Urinary bladder (tissue), 4 donors: ENCODE measurements at places on chromosomes 3 and 15. TPM values are rescaled to one million over a fixed set of nuclear protein-coding genes. Genes with fewer than 3 reads are reported as not detected.

Gene CCDC54
- not detected for total RNA-seq

Gene IGSF10
- 23.2 TPM for total RNA-seq

Gene GPR87
- 5.0 TPM for total RNA-seq

Gene GOLGA8N
- 22.3 TPM for total RNA-seq

Gene SCN11A
- 11.8 TPM for total RNA-seq

Gene CXCR6
- total RNA-seq, result 0.63 TPM

Gene PAQR9
- not detected for total RNA-seq

- no peak for DNase-seq
Observed at GRCh38 chr15:94287794-94288246, 56.5 kb downstream of the MCTP2 start.

GRCh38 chr15:74784426-74785193, 2.7 kb downstream of the CSK start:
- DNase-seq, result no peak

DNA sequence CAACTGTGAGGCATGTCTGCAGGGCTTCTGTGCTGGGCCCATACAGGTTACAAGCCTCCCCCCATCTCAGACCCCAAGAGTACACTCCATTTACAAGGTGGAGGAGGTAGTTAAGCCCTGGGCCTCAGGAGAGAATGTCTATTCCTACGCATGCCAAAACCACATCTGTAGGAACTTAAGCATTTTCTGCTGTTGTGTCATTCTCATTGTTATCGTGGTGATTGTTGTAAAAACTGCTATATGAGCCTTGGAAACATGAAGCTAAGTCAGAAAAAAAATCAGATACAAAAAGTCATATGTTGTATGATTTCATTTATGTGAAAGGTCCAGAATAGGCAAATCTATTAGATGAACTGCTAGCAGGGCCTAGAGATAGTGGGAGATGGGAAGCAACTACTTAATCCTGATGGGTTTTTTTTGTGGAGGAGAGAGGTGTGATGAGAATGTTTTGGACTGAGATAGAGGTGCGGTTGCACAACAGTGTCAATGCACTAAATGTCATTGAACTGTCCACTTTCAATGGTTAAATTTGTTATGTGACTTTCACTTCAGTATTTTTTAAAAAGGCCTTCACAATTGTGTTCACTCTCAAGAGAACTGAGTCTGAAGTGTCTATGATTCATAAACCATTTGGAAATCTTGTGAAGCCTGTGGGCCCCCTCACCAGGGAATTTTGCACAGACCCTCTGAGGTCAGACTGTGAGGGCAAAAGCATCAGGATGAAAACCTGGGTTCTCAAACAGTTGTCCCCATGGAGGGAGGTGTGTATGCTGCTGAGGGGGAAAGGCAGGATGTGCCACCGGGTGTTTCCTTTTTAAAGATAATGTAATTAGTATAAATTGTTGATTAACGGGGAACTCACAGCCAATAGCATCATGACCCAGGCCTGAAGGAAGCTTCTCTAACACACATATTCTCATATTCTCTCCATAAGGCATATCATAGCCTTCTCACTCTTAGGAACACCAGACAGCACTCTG, 3.2 kb downstream of the RTP3 start:
- DNase-seq, result peak; percentile 25

DNA sequence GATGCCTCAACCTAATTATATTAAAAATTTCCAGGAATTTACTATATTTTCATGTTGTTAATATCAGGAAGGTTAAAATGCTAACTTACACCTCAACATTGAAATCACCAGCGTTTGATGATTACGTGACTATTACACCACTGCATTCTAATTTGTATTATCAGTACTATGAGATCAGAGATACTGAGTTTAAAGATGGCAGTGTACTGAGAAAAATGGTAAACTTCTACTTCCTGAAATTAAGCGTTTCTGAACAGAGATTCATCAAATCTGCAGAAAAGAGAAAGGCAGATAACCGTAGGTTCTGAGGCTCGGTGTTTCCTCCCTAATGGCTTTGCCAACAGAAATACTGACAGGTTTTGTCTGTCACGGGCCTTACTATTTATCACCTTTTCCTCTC, 69.9 kb downstream of the CRTC3 start:
- no peak for DNase-seq

DNA sequence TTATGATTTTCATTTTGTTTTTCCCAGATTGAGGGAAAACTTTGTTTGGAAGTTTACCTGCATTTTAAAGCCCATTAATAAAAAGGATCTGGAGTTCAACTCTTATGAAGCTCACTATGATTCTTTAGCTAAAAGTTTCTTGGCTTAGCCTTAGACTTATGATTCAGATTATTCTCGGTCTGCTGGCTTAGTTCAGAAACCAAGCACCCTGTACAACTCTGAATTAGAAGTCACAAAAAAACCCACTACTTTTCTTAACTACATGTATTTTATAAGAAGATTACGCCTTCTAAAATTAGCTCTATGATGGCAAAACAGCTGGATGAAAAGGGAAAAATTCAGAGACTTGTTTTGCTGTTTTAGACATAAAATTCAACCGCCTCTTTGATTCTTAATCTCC, 14.3 kb upstream of the DENND4A start:
- DNase-seq, result no peak

- DNase-seq, result no peak
Observed at GRCh38 chr15:64877435-64877834, 34.3 kb upstream of the ANKDD1A start.

DNA sequence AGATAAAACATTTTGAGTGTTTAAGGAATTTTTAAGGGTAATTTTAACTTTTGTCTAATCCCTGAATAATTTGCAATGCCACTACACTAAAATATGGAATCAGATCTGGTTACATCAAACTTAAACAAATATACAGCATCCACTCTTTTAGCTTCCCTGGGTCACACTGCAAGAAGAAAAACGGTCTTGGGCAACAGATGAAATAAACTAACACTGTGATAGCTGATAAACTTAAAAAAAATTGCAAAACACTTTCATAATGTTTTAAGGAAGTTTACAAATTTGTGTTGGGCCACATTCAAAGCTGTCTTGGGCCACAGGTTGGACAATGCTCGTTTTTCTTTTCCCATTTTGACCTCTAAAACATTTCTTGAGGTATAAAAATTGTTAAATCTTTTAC, 34.3 kb downstream of the CCDC66 start:
- DNase-seq, result no peak

DNA sequence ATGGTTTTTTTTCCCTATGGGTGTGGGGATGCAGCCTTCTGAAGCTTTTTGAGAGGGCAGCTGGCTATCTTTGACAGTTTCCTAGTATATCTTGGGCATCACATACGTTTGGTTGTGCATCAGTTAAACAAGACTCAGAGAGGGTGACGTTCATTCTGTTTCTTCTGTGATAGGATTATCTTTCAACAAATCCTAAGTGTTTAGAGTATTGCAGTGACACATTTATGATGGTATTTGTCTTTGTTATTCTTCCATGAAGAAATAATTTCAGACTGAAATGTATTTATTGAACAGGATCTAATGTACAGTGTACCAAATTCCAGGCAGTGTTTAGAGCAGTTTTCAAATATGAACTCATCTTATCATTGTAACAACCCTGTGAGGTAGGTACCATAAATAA, 114.4 kb downstream of the PLCL2 start:
- DNase-seq, result no peak

DNA sequence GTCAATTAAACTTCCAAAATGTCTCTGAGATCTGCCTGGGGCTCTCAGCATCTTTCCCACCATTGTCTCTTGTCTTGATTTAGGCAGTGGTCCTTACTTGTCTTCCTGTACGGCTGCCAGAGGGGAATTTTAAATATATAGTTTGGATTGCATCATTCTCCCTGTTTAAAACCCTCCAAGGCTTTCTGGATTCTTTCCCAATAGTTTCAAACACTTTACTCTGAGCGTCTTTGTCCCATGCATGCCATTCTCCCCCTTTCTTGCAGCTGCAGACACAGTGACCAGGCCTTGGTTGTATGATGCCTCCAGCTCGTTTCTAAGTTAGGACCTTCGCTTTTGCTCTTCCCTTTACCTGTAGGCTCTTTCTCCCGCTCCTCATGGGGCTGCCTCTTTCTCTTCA, 323.3 kb upstream of the CTNNB1 start:
- DNase-seq, result no peak

- DNase-seq, result peak; percentile 21
Observed at GRCh38 chr3:138608322-138609135, at the start of gene FAIM. FAIM (plus strand) TSS chr3:138608771; CDS start chr3:138619727, 10,956 bp downstream.

GRCh38 chr3:31105438-31106077, 211.1 kb upstream of the GADL1 start:
- no peak for DNase-seq
